LoVo (cell line): ENCODE measurements at places on chromosomes 11 and 22.

DNA sequence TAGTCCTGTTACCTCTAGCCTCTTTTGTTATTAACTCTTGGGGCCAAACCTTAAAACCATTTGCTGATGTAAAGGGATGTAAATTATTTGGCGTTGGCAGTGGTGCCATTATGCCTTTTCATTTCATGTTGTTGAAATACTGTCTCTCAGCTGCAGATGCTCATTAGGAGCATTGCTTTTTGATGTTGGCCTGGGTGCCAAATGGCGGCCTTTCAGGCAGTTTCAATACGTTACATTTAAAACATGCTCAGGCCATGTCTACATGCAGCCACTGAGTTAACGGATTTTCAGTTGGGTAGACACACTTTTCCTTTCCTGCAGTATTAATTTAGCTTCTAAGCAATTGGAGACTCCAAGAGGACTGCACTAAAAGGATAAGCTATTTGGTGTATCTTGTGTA, 5.3 kb downstream of the NCAM1 start:
- DNase-seq: no peak

DNA sequence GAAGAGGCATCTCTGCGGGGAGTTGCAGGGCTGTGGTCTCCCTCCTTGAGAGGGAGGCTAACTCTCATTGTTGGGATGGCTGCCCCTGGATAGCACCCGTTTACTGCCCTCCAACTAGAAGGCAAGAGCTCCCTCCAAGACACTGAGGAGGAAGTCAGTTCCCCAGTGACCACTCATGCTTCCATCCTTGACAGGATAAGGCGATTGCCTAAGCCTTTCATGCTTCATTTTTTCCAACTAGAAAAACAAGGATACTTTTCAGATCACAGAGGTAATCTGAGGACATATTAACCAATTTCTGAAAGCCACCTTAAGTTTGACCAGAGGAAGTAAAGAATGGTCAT, 186.6 kb downstream of the MAML2 start:
- DNase-seq: no peak

DNA sequence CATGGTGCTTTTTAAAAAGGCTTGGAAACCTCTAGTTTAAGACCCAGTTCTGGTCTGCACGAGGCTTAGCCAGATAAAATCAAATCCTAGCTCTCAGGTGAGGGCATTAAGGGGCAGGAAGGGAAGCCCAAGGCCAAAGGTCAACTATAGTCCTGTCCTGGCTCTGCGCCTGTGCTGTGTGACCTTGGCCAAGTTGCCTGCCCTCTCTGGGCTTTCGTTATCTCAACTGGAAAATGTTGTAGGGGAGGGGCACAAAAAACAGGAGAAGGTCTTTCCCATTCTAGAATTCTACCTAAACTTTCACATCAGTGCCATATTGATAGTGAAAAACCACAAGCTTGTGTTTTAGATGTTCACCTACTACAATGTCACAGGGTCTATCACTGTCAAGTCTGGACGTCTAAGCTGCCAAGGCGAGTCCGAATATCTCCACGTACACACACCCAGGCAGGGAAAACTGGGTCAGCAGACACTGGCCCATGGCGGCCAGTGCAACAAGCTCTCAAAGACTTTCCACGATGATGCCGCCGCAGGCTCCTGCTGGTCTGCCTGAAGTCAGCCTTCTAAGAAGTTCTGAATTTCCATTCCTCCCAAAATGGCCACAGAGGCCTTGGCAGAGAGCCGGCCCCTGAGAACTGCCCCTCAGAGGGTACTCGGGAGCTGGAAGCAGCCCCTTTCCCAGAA, 18.0 kb downstream of the MN1 start:
- no peak for DNase-seq

- no peak for DNase-seq
Measured at GRCh38 chr22:48322907-48323306, 1504.8 kb downstream of the BRD1 start.

DNA sequence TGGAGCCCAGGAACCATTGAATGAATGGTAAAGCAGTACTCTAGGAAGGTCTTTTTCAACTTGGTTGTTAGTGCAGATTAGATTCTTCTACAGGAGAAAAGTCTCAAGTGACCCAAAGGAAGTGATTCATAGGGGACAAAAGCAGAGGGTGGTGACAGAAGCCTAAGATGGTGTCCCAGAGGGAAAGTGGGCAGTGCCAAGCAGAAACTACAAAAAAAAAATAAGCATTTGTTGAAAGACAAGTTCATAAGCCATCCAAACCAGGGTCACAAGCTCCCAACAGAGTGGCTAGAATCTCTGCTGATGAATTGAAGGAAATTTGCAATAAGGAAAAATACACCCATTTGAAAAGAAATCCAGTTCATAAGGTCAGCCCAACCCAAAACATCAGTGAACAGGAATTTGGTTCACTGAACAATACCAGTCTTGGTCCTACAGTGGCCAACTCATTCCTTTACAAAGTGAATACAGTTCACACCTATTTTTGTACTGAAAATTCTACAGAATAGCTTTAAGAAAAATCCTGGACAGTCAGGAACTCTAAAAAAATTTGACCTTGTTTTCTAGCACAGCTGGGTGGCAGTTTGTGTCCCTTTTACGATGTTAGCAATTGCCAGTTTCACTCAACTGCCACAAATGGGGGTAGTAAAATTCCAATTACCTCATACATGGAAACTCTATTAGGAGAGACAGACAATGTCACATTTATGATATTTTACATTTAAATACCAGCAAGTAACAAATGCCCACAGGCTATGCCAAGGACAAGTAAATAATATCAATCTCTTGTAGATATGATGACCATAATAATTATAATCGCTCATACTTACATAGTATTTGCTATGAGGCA, 21.6 kb upstream of the NUP160 start:
- DNase-seq: no peak

GRCh38 chr22:29739346-29739875, 19.6 kb downstream of the CABP7 start:
- DNase-seq: no peak

- no peak for DNase-seq
Measured at GRCh38 chr11:94834911-94835593, 66.9 kb downstream of the AMOTL1 start.

DNA sequence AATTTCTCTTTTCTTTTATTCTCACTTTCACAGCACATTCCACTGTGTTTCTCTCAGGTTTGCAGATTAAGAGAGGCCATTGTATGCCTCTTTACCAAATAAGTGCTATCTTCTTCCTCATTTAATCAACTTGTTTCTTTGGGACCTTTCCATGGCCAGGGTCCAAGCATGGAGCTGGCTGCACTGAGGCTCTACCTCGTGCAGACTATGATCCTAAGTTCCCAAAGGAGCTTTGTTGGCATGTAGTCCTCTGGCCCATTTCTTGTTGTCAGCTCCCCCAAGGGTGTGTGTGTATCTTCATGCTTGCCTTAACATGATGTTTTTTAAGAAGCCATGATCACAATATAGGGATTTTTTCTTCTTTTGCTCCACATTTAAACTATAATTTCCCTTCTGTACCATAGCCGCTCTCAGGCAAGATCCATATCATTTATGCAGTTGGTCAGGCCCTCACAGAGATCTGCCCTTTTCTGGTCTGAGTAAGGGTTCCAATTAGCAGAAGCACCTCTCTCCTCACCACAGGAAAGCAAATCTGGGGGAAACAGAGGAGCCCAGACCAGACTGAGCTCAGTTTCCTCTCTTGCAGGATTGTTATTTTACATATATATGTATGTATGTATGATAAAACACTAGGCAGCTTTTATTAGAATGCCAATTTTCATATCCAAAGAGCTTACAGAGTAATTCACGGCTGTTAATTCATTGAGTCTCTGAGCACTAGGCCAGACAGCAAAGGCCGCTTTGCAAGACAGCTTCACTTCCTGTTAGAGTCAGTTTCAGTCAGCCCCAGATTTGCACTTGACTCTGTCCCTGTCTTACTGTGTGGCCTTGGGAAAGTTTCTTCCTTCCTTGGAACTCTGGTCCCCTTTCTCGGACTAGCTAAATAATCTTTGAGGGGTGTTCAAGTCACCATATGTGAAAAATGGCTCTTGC, 34.3 kb downstream of the CYB5R2 start:
- DNase-seq: no peak

DNA sequence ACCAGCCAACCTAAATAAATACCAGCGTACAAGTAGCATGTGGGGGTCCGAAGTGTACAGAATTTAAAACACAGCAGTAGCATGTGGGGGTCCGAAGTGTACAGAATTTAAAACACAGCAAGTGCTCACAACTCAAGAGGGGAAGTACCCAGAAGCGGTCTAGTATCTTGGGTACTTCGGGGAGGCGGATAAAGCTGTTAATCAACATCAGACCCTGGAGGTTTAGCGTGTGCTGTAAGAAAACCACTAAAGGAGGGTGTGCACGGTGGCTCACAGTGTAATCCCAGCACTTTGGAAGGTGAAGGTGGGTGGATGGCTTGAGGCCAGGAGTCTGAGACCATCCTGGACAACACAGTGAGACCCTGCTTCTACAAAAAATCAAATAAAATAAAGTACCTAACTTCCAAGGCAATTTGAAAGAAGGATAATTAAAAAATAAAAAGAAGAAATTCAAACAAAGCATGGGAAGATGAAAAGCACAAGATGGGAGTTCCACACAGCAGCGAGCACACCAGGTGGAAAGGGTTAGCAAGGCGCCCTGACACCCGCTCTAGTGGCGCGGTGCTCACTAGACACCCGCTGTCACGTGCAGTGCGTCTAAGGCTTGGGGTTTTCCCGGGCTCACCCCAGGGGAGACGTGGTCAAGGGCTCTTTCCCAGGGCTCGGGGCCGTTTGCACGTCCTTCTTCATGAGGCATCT, 35.0 kb upstream of the MOB2 start:
- no peak for DNase-seq
